ENCODE measurements at places on chromosomes 2 and 18. TPM values are rescaled to one million over a fixed set of nuclear protein-coding genes. Genes with fewer than 3 reads are reported as not detected.

DNA sequence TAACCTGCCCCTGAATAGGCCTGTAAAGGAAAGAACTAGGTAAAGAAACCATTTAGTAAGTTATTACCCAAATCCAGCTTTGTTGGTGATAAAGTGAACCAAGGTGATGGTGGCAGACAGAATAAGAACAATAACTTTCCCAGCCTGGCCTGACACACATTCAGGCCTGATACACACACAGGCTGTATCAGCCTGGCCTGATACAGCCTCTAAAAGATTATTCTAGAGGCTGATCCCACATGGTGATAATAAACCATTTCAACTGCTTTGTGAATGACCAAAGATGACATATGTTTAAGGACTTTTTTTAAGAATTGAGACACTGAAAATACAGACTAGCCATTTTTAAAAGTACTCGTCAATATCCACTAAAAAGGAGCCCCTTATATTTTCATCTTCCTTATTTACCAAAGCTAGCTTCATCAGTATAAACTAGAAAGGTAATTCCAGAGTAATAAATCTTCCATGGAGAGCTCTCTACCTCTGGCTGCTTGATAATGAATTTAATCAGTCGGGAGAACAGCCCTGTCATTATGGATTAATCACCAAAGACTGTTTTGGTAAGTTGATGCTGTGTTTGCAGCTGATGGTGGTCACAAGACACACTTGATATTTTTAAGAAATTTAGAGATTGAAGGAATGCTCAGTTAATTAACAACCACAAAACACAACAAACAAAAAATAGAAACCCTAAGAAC lies 77.2 kb downstream of the SLC8A1 start:
- no peaks in the 10 kb centered on the region for H3K27me3 ChIP-seq
- no peak overlapping the region for H3K27ac ChIP-seq
- H3K36me3 ChIP-seq, result no peaks in the 10 kb centered on the region
- H3K4me1 ChIP-seq, result no peaks in the 10 kb centered on the region

- H3K27ac ChIP-seq, result no peak overlapping the region
- peaks cover 5% of the 10 kb centered on the region for H3K4me1 ChIP-seq
- H3K4me3 ChIP-seq, result no peak overlapping the region
- no peak for DNase-seq
- H3K36me3 ChIP-seq, result no peaks in the 10 kb centered on the region
Measured at GRCh38 chr2:188046437-188046836, 245.2 kb upstream of the GULP1 start.

GRCh38 chr2:30566631-30567030 lies 119.6 kb downstream of the LCLAT1 start:
- H3K27me3 ChIP-seq, result no peaks in the 10 kb centered on the region
- no peak for DNase-seq
- H3K27ac ChIP-seq, result no peak overlapping the region
- H3K36me3 ChIP-seq, result no peaks in the 10 kb centered on the region
- no peaks in the 10 kb centered on the region for H3K4me1 ChIP-seq

- H3K4me1 ChIP-seq, result no peaks in the 10 kb centered on the region
- H3K36me3 ChIP-seq, result no peaks in the 10 kb centered on the region
- H3K27me3 ChIP-seq, result no peaks in the 10 kb centered on the region
- no peak for DNase-seq
Measured at GRCh38 chr2:238793801-238794449, 54.0 kb upstream of the TWIST2 start.

GRCh38 chr2:151973013-151973900 lies 125.6 kb downstream of the CACNB4 start:
- H3K27me3 ChIP-seq, result no peaks in the 10 kb centered on the region
- no peak overlapping the region for H3K4me3 ChIP-seq
- DNase-seq, result no peak
- H3K36me3 ChIP-seq, result no peaks in the 10 kb centered on the region

DNA sequence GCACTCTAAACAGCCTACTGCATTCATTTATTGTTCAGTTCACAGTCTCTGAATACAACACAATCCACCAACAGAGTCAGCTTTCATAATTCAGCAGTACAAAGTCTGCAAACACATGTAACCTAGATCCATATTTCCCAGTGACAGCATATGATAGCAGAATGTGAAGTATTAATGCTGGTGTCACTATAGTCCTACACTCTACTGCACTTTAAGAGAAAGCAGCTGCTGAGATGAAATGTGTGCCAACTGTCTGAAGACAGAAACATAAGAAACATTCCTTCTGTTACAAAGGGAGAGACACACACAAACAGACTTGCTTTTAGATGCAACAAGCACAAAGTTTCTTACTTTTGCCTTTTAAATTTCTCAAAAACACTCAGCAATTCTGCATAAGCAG lies 441.8 kb downstream of the ZEB2 start:
- H3K36me3 ChIP-seq, result no peaks in the 10 kb centered on the region
- no peaks in the 10 kb centered on the region for H3K27me3 ChIP-seq
- H3K4me3 ChIP-seq, result no peak overlapping the region
- no peaks in the 10 kb centered on the region for H3K4me1 ChIP-seq
- no peak overlapping the region for H3K27ac ChIP-seq

GRCh38 chr2:216934151-216934550 lies 74.3 kb upstream of the TNP1 start:
- H3K27me3 ChIP-seq, result no peaks in the 10 kb centered on the region
- no peak overlapping the region for H3K4me3 ChIP-seq
- no peaks in the 10 kb centered on the region for H3K36me3 ChIP-seq
- H3K27ac ChIP-seq, result no peak overlapping the region
- DNase-seq, result no peak

PSMA8 gene
- not detected for total RNA-seq

CLEC4F gene
- total RNA-seq, result 3.3 TPM

DNA sequence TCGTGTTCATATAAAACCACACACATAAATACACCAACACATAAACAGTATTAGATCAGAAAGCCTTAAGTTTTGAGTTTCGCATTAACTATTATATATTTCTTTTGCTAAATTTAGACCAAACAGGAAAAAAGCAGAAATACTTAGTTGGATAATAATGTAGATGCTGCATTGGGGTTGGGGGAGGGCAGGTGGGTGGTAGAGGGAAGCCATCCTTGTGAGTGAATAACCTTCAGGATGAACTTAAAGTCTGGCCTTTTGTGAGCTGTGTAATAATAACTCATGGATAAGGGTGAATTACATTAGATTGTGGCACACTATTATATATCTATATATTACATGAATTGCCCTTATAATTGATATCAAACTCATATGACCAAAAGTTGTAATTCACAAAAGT lies 174.7 kb downstream of the WDR7 start:
- no peaks in the 10 kb centered on the region for H3K27me3 ChIP-seq
- H3K27ac ChIP-seq, result no peak overlapping the region
- DNase-seq, result no peak

FRZB gene
- 2.9 TPM for total RNA-seq

GRCh38 chr2:34747643-34748042 lies 1148.5 kb upstream of the FAM98A start:
- H3K36me3 ChIP-seq, result no peaks in the 10 kb centered on the region
- no peaks in the 10 kb centered on the region for H3K27me3 ChIP-seq
- DNase-seq, result no peak
- H3K4me1 ChIP-seq, result no peaks in the 10 kb centered on the region
- no peak overlapping the region for H3K4me3 ChIP-seq

VWC2L gene
- total RNA-seq, result not detected

DNA sequence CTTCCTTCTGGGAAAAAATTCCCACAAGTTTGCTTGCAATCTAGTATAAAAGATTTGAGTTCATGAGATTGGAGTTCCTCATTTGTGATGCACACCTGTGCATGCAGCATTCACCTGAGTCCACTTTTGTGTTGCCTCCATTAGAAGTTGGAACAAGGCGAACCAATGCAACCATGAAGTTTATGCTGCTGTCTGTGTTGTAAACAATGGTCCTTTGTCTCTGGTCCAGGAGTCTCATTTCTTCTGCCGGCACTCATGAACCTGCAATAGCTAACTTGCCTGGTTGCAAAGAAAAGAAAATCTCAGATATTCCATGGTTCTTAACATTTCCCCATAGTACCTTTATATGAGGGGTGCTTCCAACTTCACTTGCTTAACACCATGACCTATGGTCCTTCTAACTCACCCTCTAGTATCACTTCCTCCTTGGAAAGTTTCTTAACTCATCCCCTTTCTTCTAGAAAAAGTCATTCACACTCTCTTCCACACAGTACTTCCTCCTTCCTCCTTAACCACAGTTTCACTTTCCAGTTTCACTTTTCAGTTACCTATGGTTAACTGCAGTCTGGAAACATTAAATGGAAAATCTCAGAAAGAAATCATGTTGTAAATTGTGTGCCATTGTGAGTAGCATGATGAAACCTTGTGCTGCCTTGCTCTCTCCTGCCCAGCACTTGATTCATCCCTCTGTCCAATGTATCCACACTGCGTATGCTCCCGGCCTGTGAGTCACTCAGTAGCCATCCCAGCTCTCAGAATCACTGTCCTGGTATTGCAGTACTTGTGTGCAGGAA lies 128.8 kb upstream of the TRIB2 start:
- no peak overlapping the region for H3K4me3 ChIP-seq
- no peak overlapping the region for H3K27ac ChIP-seq
- DNase-seq, result no peak
- no peaks in the 10 kb centered on the region for H3K36me3 ChIP-seq
- H3K4me1 ChIP-seq, result no peaks in the 10 kb centered on the region
- H3K27me3 ChIP-seq, result no peaks in the 10 kb centered on the region

- no peak for DNase-seq
- H3K36me3 ChIP-seq, result no peaks in the 10 kb centered on the region
- no peak overlapping the region for H3K27ac ChIP-seq
- H3K4me1 ChIP-seq, result no peaks in the 10 kb centered on the region
Measured at GRCh38 chr2:127183771-127184170, 36.3 kb downstream of the CYP27C1 start.

LINC00305 gene
- total RNA-seq, result not detected

DNA sequence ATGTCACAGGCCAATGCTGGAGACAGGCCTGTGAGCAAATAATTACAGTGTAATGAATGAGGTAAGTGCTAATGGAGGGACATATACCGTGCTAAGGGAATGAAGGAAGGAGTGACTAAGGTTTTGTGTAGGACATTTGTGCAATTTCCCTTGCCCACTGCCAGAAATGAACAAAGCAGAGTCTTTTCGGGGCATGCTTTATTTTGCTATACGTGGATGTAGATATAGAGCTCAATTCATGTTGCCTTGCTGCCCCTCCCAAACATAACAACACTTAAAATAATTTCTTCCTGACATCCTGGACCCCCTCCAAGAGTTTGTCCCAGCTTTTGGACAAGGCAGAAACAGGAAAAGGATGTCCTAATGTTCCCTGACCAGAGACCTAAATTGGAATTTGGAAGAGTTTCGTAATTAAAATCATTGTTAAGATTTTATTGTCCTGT lies 23.7 kb upstream of the CD28 start:
- H3K27me3 ChIP-seq, result no peaks in the 10 kb centered on the region
- no peak overlapping the region for H3K27ac ChIP-seq
- H3K36me3 ChIP-seq, result no peaks in the 10 kb centered on the region

GRCh38 chr2:54500404-54501205 lies 44.5 kb downstream of the SPTBN1 start:
- no peaks in the 10 kb centered on the region for H3K36me3 ChIP-seq
- no peaks in the 10 kb centered on the region for H3K27me3 ChIP-seq
- H3K4me1 ChIP-seq, result peaks cover 16% of the 10 kb centered on the region
- no peak overlapping the region for H3K4me3 ChIP-seq

GRCh38 chr2:219514836-219515235 lies 554 bp downstream of the ASIC4 start:
- no peaks in the 10 kb centered on the region for H3K36me3 ChIP-seq
- no peak for DNase-seq
- no peak overlapping the region for H3K4me3 ChIP-seq
- H3K27me3 ChIP-seq, result no peaks in the 10 kb centered on the region

GRCh38 chr18:53754154-53754553 lies 470.3 kb downstream of the MBD2 start:
- no peaks in the 10 kb centered on the region for H3K27me3 ChIP-seq
- H3K4me1 ChIP-seq, result no peaks in the 10 kb centered on the region
- no peak for DNase-seq
- H3K4me3 ChIP-seq, result no peak overlapping the region
- H3K36me3 ChIP-seq, result no peaks in the 10 kb centered on the region
- no peak overlapping the region for H3K27ac ChIP-seq

GRCh38 chr18:67217551-67218166 lies 298.9 kb downstream of the DSEL start:
- H3K4me1 ChIP-seq, result no peaks in the 10 kb centered on the region
- H3K4me3 ChIP-seq, result no peak overlapping the region
- DNase-seq, result peak; percentile 52
- no peaks in the 10 kb centered on the region for H3K36me3 ChIP-seq

DNA sequence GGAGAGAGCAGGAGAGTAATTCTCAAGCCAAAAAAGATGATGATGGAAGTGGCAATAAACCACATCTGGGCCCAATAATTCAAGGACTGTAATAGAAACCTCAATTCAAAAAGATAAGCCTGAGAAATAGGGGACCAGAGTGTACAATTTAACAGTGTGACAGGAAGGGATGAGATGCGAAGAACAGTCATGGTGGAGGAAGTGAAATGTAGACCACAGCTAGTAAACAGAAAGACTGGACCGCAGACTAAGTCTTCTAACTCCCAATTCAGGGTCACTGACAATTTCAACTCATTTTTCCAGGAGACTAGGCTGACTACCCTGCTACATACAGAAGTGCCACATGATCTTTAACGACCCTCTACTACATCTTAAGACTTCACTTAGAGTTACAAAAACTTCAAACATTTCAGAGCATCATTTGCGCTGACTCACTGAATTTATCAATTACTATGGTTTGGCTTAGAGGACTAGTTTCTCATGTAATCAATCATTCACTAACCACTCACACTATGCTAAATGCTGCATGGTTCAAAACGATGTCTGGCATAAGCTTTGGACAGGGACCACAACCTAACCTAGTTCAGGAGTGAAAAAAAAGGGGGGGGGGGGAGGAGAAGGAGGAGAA lies 9.0 kb downstream of the CUL3 start:
- no peak overlapping the region for H3K27ac ChIP-seq
- no peaks in the 10 kb centered on the region for H3K27me3 ChIP-seq
- H3K36me3 ChIP-seq, result no peaks in the 10 kb centered on the region
- H3K4me1 ChIP-seq, result peaks cover 67% of the 10 kb centered on the region

GRCh38 chr2:134089454-134089853 lies 164.4 kb upstream of the MGAT5 start:
- H3K27me3 ChIP-seq, result no peaks in the 10 kb centered on the region
- H3K36me3 ChIP-seq, result no peaks in the 10 kb centered on the region

DNA sequence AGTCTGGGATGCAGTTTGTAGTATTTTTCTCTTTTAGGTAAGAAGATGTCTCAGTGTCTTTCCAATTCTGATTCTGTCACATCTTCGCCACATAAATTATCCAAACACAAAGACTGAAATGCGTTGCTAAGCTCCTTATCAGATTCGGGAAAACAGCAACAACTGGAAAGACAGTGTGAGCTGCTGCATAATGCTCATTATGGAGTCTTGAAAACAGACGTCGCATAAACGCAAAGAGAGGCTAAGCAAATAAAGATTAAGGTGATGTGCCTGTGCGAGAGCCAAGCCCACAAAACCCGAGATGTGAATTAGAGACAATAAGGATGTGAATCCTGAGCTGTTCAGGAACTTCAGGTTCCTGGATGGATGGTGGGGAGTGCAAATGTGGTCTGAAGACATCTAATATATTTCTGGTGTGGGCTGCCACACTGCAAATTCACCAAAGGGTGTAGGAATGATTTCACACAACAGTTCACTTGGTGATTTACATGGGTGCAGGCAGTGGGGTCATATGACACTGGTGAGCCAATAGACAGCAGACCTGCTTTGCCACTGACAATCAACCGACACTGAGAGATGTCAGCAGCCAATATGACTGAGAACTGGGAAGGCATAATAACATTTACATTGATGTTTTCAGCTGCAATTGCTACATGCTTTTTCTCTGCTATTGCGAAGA lies 195.8 kb downstream of the MTX2 start:
- DNase-seq, result no peak
- H3K4me3 ChIP-seq, result no peak overlapping the region
- no peaks in the 10 kb centered on the region for H3K27me3 ChIP-seq
- no peaks in the 10 kb centered on the region for H3K36me3 ChIP-seq
- H3K4me1 ChIP-seq, result no peaks in the 10 kb centered on the region

MAB21L4 gene
- total RNA-seq, result not detected

All from body of pancreas (tissue), 4 donors.